ENCODE measurements at places on chromosomes 4 and X. TPM values are rescaled to one million over a fixed set of nuclear protein-coding genes. Genes with fewer than 3 reads are reported as not detected.
A peak's percentile ranks its signal among the peaks of the same experiment; 100 is the strongest.

MUC7 gene
- not detected for total RNA-seq

- DNase-seq = no peak
Observed at GRCh38 chr4:7108660-7109059, 40.8 kb upstream of the GRPEL1 start.

- peak; percentile 42 for DNase-seq
Observed at GRCh38 chrX:84729809-84730208, 227.6 kb upstream of the HDX start.

DNA sequence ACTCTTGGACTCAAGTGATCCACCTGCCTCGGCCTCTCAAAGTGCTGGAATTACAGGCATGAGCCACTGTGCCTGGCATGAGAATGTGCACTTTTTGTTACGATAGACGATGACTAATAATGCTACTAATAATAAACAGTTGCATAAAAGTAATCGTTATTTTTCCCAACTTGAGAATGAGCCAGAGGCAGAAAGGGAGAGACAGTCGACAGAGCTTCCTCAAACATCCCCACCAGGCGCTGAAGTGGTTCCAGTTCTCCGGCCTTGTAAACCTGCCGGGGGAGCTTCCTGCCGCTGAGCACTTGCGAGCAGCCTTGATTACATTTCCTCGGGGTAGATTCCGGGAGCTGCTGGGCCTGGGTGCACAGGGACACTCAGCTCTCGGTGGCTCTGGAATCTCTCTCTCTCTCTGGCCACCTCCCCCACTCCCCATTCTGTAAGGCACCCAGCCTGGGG, 8.9 kb upstream of the HTRA3 start:
- peak; percentile 79 for DNase-seq

All from PC-3 (cell line).